ENCODE measurements at places on chromosomes 5 and 9.

DNA sequence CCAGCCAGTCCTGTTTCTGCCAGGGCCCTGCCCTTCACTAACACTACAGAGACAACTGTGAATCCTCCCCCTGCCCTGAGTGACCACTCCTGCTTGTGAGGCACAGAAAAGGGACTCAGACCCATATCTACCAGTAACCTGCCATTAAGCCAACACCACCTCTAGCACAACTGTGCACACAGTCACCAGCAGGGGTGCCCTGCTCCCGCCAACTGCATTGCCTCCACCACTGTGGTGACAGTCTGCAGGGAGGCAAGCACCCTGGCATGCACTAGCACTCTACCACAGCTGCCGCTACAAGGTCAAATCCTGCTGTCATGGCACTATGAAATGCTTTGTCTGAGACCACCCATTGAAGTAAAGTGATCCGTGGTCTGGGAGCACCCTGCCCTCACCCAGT lies 1028.5 kb upstream of the CDH9 start:
- no peak for DNase-seq

- no peak for DNase-seq
Observed at GRCh38 chr5:149550594-149551226, 529 bp downstream of the CSNK1A1 start.

DNA sequence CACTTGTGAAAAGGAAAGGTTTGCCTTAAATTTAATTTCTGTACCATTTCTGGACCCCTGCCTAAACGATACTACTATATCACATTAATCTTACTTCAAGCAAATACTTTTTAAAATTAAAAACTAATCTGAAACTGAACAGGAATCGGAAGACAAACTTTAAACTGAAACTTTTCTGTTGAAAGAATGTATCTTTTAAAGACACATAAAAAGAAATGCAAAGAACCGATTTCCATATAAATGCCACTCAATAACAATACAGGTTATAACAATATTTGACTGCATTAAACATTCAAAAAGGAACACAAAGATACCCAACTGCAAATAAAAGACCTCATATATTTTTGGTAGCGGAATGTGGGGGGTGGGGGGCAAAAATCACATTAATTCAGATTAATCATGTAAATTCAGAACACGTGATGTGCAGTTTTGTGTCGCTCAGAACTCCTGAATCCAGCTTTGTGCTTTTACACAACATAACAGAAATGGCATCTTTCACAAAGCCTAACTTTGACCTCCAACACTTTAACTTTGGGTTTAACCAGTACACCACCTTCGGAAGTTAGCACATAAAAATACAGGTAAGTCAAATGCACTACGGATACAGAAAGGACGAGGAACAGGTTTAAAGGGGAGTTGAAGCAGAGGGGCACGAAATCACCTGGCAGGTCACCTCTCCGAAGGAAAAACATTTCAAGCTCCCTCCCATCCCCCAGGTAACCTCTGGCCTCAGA lies 925 bp downstream of the LIFR start:
- no peak for DNase-seq

GRCh38 chr5:38447056-38447455 lies 109.4 kb downstream of the LIFR start:
- no peak for DNase-seq

- DNase-seq = no peak
Observed at GRCh38 chr5:43274435-43275114, 38.6 kb downstream of the HMGCS1 start.

GRCh38 chr9:20044686-20045085 lies 255.8 kb upstream of the SLC24A2 start:
- DNase-seq = no peak

GRCh38 chr9:79788662-79789061 lies 216.9 kb downstream of the TLE4 start:
- DNase-seq = no peak
